Activated CD4-positive, alpha-beta T cell treated with anti-CD3 and anti-CD28 coated beads, Interleukin-2, amount 10 ng/mL, durations not matched to agents 7 days and 5 days (primary cell): ENCODE measurements at places on chromosomes 4 and X. TPM values are rescaled to one million over a fixed set of nuclear protein-coding genes. Genes with fewer than 3 reads are reported as not detected.

The CENPVL3 gene
- total RNA-seq: not detected

The SYTL5 gene
- total RNA-seq: not detected

The PPP1R3F gene
- 11.2 TPM for total RNA-seq

The IGSF1 gene
- total RNA-seq: not detected

The DCX gene
- total RNA-seq: not detected

The CXCL8 gene
- total RNA-seq: 0.15 TPM

The SPRY1 gene
- 7.8 TPM for total RNA-seq

The CLGN gene
- 0.21 TPM for total RNA-seq

The CSAG3 gene
- 0.35 TPM for total RNA-seq

The SLC6A14 gene
- total RNA-seq: not detected

The GRIA3 gene
- total RNA-seq: not detected

The TMEM187 gene
- 8.5 TPM for total RNA-seq

The FRG2 gene
- not detected for total RNA-seq

The POU4F2 gene
- total RNA-seq: not detected

The HMX1 gene
- not detected for total RNA-seq

The DTHD1 gene
- total RNA-seq: 0.12 TPM

The DNASE1L1 gene
- 24.3 TPM for total RNA-seq

The SERPINA7 gene
- not detected for total RNA-seq

The SH3D19 gene
- total RNA-seq: not detected

The DGAT2L6 gene
- total RNA-seq: not detected

The LGI2 gene
- total RNA-seq: not detected

The IL21 gene
- 1.0 TPM for total RNA-seq

The SSX1 gene
- total RNA-seq: not detected

The XAGE2 gene
- total RNA-seq: not detected

The P2RY4 gene
- total RNA-seq: 0.12 TPM

The TBX22 gene
- not detected for total RNA-seq

The CT45A1 gene
- not detected for total RNA-seq

The UBA6 gene
- total RNA-seq: 82.0 TPM

The AWAT2 gene
- not detected for total RNA-seq

The HPGDS gene
- total RNA-seq: not detected

The TMPRSS11D gene
- total RNA-seq: not detected

The MAGEA11 gene
- total RNA-seq: not detected

The NALF2 gene
- total RNA-seq: 0.19 TPM

The SPANXA2 gene
- total RNA-seq: not detected

The CXCL1 gene
- total RNA-seq: not detected

The SPANXD gene
- not detected for total RNA-seq

The CXCL6 gene
- total RNA-seq: not detected

The VCX3A gene
- total RNA-seq: not detected

The MAGEA8 gene
- not detected for total RNA-seq

The TKTL2 gene
- total RNA-seq: not detected

The SYP gene
- total RNA-seq: 2.5 TPM

The CFAP99 gene
- total RNA-seq: not detected

The PNMA3 gene
- total RNA-seq: 1.9 TPM

The PPA2 gene
- total RNA-seq: 40.1 TPM

The RHOXF2 gene
- not detected for total RNA-seq

The SSX4 gene
- not detected for total RNA-seq

The CNKSR2 gene
- total RNA-seq: 9.5 TPM

The SPANXA1 gene
- not detected for total RNA-seq

The SOX3 gene
- total RNA-seq: not detected

The YY2 gene
- 1.5 TPM for total RNA-seq

The PAGE5 gene
- not detected for total RNA-seq

The FGF16 gene
- total RNA-seq: not detected

The TMEM128 gene
- 17.7 TPM for total RNA-seq
